ENCODE measurements at places on chromosomes 2 and 18.

DNA sequence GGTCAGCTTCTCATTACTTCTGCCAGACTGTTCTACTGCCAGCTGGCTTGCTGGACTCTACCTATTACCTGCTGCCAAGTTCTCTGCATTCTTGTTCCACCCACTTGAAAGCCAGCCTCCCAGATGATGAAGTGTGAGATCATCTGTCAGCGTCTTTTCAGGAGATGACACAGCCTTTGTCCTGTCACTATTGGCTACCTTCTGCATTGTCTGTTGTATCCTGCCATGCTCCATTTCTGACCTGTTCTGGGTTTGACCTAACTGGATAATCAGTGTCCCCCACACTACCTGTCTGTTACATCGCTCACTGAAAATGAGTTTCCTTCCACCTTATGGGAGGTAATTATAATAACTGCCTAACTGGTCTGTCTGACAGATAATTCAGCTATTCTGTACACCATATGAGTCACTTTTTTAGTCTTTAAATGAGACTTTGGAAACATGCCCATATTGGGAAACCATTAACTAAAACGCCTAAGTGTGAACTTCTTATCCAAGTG is 520.6 kb downstream of the METTL4 start:
- DNase-seq, result no peak

GRCh38 chr2:223469270-223470046 is 132.7 kb downstream of the SCG2 start:
- DNase-seq, result no peak

DNA sequence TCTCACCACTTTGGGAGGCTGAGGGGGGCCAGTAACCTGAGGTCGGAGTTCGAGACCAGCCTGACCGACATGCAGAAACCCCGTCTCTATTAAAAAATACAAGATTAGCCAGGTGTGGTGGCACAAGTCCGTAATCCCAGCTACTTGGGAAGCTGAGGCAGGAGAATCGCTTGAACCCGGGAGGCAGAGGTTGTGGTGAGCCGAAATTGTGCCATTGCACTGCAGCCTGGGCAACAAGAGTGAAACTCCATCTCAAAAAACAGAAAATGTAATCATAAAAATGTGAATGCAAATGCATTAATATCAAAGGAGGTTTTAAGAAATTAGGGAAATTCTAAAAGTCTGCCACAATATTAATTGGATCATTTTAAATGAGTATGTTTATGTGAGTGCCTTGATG is 45.7 kb downstream of the ACTR2 start:
- no peak for DNase-seq

DNA sequence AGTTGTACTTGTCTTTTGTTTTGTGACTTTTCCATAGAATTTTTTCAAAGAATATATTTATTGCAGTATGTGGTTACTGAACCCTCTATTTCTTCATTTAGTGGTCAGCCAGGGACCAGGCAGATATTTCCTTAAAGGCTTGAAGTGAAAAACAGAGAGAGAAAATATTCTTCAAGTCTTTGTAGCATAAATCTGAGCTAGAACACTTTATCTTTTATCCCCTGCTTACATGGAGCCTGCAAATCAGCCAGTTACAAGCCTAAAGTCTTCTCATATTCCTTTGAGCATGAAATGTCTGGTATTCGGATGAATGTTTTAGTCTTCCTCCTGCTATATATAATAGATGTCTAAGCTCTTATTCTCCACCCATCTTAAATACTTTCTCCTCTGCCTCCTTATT is 1557.5 kb upstream of the ACVR2A start:
- DNase-seq, result no peak

- DNase-seq, result no peak
These were observed 81.1 kb downstream of the TRIB2 start for GRCh38 chr2:12797815-12798214.

Data from NCI-H1436 (cell line).